ENCODE measurements at places on chromosomes 11 and 22.

DNA sequence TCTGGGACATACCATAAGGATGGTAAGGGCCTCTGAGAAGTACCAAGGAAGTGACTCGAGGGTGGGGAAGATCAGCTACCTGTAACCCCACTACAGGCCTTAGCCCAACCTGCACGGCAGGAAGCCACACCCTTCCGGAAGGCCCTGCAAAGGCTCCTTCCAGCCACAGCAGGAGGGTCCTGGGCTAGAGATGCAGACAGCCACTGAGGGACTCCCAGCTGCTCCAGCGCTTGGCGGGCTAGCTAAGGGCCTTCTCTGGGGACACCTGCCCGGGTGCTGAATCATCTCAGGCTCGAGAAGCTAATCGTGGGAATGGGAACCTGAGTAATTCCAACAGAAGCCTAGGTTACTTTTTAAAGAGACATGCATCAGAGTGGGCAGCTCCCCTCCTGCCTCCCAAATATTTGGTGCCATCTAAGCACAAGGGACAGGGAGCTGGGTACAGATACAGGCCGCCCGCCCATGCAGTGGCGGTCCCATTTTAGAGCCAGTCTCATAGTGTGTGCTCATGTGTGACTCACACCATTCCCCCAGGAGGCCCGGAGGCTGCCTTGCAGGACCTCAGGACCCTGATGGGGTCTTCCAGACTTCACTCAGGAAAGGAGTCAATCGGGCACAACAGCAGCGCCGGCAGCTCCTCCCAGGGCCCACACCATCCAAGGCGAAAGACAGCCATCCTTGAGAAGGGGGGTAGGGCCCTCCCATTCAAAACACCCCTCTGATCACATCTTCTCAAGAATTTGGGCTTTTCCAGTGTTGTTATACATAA is 8.0 kb downstream of the MYH9 start:
- DNase-seq = no peak

GRCh38 chr22:38868886-38869381 is 3.1 kb downstream of the CBX6 start:
- peak; percentile 74 for DNase-seq

- DNase-seq = no peak
Observed at GRCh38 chr11:120244476-120245365, 4.8 kb downstream of the POU2F3 start.

GRCh38 chr11:746289-747157 is 741 bp upstream of the TALDO1 start:
- no peak for DNase-seq

GRCh38 chr11:11620921-11621572 is 758 bp downstream of the GALNT18 start:
- DNase-seq = no peak

Measured in stimulated activated CD8-positive, alpha-beta memory T cell treated with anti-CD3 and anti-CD28 coated beads, Interleukin-7, amount 100 ng/mL, for 48 hours (primary cell).